Lower leg skin (tissue), 4 donors: ENCODE measurements at places on chromosomes 6 and 20.

DNA sequence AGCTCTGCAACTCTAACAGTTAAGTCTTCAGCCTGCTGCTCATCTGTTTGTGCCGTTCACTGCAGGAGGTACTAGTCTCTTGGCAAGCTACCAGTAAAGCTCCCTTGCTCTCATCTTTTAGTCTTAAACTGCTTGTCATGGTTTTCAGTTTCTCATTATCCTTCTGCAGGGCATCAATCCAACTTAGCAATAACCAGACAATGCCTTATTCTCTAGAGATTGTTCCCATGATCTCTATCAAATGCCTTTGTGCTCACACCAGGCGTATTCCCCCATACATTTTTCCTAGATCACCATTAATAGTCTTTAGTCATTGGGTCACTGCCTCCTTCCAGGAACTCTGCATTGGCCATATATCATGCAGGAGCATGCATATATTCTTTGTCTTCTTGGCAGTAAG is 171.3 kb downstream of the GRM1 start:
- no peak for DNase-seq

GRCh38 chr20:5973172-5973571 is 22.7 kb downstream of the MCM8 start:
- no peak for DNase-seq

- DNase-seq, result no peak
These were observed 120.2 kb downstream of the MBOAT1 start for GRCh38 chr6:20092071-20092566.

GRCh38 chr6:36578431-36578830 is 15.7 kb upstream of the SRSF3 start:
- no peak for DNase-seq

DNA sequence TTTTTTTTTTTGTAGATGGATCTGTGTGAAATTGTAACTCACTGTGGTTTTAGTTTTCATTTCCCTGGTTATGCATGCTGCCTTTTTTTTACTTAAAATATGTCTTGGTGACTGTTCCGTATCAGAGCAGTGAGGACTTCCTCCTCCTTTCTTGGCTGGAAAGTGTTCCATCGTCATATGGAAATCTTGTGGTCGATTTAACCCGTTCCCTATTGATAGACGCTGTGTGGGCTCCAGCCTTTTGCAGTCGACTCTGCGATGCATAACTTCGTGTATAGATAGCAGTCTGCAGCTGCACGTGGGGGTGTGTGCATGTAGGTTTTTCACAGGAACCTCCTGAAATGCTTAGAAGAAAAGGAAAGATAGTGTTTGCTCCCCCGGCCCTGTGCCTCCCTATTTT is 28.1 kb upstream of the PNPLA1 start:
- no peak for DNase-seq

GRCh38 chr20:25296094-25297093 is 48.5 kb downstream of the PYGB start:
- no peak for DNase-seq

GRCh38 chr6:126396131-126396530 is 56.2 kb downstream of the CENPW start:
- no peak for DNase-seq

DNA sequence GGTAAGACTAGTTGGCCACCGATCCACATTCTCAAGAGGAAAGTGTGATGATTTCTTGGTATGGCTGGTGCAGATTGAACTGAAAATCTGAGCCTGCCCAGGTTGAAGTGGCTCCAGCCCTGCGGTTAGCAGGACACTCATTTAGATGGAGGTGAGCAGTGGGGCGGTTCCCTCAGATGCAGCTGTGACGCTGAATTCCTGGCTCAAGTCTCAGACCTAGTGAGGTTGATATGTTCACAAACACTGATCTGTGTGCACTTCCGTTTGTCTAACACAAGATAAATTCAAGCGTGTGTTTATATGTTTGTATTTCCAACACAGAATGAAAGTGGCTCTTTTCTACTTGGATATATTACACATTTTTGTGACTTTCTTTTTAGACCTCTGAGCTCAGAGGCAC is 83.4 kb upstream of the FRMD1 start:
- DNase-seq, result no peak

- no peak for DNase-seq
These were observed 42.8 kb upstream of the RALGAPA2 start for GRCh38 chr20:20755231-20755630.

GRCh38 chr6:131782764-131783163 is 25.1 kb upstream of the ENPP1 start:
- no peak for DNase-seq

DNA sequence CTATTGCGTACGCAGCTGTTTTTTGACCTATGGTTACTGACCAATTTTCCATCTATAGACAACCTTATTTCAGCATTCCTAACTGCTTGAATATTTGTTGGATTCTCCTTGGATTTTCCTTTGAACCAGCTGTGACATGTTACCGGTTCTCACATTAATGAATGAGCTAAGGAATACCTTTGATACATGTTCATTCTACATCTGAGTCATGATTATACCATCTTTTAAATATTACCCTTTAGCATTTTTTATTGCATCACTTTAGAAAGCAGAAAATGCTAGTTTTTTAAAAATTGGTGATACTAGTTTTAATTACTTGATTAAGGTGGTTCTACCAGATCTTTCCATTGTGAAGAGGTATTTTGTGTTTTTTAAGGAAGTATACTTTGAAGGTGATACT is 1.9 kb upstream of the IGF2R start:
- no peak for DNase-seq

GRCh38 chr20:24837781-24838450 is 111.2 kb upstream of the CST7 start:
- no peak for DNase-seq

DNA sequence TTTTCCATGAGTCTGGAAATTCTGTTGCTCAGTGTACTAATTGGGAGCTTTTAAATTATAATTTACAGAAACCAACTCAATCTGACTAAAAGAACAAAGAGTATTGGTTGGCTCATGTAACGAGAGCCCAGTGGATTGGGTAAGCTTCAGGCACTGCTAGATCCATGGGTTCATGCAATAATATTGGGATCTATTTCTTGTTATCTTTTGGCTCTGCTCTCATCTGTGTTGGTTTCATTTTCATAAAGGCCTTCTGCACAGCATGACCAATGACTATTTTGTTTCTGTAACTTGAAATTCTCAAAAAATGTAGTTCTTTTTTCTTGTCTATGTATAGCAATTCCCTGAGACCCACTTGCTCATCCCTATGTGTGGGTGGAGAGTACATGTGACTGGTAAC is 12.0 kb downstream of the SLC2A10 start:
- DNase-seq, result no peak

- no peak for DNase-seq
These were observed 251.1 kb upstream of the TBX18 start for GRCh38 chr6:85015396-85015990.

DNA sequence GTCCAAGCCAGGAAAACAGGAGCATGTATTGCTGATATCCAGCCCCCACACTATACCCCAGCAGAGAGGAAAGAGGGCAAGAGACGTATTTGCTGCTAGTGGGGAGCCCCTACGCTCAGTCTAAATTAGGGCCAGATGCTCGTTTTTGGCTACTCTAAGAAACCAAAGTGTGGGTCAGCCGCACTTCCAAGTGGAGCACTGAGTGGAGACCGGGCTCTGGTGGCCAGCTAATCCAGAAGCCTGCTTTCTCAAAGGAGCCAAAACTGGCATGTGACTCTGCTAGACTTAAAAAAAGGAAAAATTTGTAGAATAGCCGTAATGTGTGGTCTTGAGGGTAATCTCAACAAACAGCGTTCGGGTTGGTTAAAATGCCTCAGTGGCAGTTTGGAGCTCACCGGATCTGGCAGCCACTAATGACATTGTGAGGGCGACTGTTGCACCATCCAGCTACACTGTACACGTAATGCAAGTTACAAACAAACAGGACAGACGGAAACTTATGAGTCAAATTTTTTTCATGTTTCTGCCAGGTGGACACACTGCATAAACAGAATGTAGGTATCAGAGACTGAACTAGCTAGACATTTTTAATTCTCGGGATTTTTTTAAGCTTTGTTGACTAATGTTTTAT is 230.9 kb downstream of the FOXC1 start:
- no peak for DNase-seq

- DNase-seq, result no peak
These were observed 140.9 kb downstream of the EYS start for GRCh38 chr6:65566117-65566516.

DNA sequence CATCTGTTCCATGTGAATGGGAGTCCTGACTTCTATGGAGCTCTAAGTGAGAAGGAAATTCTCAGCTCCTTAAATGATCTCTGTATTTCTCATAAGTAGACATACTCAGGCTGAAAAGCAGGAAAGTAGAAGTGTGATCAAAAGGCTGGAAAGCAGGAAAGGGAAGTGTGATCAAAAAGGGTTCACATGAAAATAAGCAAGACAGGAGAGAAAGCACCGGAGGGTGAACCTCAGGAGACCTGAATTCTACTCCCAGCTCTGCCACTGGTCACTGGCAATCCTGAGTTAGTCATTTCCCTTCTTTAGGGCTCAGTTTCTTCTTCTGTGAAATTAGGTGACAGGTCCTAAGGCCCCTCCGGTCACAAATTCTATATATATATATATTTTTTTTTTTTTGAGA is 55.5 kb upstream of the TRERF1 start:
- no peak for DNase-seq

GRCh38 chr6:134605034-134605433 is 287.1 kb upstream of the SGK1 start:
- DNase-seq, result no peak
